NCI-H1436 (cell line): ENCODE measurements at places on chromosomes 5 and 9.

DNA sequence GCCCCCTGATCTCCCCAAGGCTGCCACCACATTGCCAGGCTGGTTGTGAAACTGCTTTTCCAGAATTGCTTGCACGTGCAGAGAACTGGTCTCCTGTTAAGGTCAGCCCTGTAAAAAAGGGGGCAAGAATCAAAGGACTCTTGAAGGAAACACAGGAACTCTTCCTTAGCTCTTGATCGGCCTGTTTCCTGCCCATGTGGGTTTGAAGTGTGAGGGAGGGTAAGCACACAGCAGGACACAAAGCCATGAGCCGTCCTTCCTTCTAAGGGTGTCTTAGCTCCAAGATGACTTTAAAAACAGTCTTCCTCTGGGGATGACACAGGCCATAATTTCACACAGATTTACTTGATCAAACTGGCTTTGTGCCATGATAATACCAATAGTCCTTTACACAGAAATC lies 36.1 kb downstream of the TEK start:
- no peak for DNase-seq

GRCh38 chr9:37650299-37650872 lies 368 bp upstream of the FRMPD1 start:
- DNase-seq, result no peak

DNA sequence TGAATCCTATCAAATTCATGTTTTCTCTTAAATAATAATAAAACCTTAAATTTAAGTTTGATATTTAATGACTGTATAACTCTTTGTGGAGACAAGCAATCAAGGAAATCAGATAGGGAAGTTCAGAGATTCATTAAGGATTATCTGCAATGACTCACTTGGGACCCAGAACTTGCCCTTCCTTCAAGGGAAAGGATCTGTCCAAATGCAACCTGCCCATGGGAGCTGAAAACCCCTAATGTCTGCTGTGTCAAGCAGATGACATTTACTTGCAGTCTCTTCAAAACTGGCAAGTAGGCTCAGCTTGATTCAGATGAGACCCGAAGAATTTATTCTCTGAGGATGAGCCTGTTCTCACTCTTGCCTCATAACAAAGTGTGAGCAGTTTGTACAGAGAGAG lies 1577.6 kb downstream of the EFNA5 start:
- DNase-seq, result no peak

DNA sequence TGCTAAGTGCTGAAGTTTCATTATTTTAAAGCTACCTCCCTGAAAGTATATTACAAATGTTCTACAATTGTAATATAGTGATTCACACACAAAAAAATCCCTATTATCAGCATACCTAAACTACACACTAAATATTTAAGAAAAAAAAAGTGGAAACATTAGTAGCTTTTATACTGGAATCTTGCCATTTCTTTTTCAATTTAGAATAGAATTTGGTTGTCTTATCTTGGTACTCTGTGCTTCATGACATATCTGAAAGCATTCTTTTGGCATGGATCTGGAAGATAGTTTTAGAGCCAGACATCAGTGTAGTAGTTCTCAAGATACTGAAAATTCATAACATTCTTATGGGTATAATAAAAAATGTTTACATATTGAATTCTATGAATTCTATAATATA lies 35.0 kb downstream of the SLC1A3 start:
- DNase-seq, result no peak

GRCh38 chr9:107390778-107391177 lies 98.8 kb downstream of the KLF4 start:
- DNase-seq, result no peak

GRCh38 chr5:95007921-95008597 lies 276.8 kb downstream of the MCTP1 start:
- DNase-seq, result no peak

GRCh38 chr5:14942212-14942611 lies 70.6 kb upstream of the ANKH start:
- DNase-seq, result no peak

DNA sequence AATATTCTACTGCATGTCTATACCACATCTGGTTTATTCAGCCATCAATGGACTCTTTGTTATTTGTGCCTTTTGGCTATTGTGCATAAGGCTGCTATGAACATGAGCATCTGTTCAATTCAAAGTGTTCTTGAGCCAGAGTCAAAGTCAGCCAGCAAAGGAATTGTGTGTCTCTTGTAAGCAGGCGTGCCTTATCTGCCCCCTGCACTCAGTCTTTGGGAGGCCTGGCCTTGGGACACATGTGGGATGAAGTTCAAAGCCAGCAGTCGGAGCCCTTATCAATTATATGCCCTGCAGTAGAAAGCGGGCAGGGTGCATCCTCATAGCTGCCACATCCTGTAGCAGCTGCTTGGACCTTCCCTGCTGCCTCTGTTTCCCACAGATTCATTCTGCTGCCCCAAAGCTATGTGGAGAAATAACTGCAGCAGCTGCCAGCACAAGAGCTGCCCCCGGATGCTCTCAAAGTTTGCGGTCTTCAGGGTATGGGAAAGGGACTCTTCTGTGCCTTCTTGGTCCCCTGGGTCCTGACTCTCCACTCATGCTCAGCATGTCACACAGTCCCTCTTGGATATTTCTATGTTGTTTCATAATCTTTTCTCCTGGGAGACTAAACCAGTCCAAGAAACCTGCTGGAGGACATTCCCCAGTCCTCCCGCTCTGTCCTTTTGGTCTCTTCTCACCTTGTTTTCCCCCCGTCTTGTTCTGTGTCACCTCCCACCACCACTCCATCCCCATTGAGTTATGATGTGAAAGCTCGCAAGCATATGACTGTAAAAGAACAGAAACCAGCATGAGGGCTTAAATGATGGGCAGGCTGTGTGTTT lies 35.9 kb downstream of the STOM start:
- DNase-seq, result no peak

GRCh38 chr9:1979741-1980367 lies 35.3 kb upstream of the SMARCA2 start:
- no peak for DNase-seq

- no peak for DNase-seq
Observed at GRCh38 chr9:4936823-4937222, 48.2 kb upstream of the JAK2 start.

- DNase-seq, result no peak
Observed at GRCh38 chr5:13249854-13250253, 694.6 kb downstream of the DNAH5 start.

- DNase-seq, result peak; percentile 12
Observed at GRCh38 chr9:90544488-90544887, 98.1 kb downstream of the DIRAS2 start.

GRCh38 chr9:127612939-127613582 lies 984 bp downstream of the STXBP1 start:
- peak; percentile 37 for DNase-seq

DNA sequence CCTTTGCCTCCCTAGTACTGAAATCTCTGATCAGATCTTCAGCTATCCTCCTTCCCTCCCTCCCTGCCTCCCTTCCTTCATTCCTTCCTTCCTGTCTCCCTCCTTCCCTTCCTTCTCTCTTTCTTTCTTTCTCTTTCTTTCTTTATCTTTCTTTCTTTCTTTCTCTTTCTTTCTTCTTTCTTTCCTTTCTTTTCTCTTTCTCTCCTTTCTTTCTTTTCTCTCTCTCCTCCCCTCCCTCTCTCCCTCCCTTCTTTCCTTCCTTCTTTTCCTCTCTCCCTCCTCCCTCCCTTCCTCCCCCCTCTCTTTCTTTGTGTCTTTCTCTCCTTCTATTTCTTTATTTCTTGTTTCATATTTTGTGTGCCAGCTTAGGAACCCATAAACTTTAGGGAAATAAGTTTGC lies 23.9 kb upstream of the ANKRD55 start:
- DNase-seq, result no peak

DNA sequence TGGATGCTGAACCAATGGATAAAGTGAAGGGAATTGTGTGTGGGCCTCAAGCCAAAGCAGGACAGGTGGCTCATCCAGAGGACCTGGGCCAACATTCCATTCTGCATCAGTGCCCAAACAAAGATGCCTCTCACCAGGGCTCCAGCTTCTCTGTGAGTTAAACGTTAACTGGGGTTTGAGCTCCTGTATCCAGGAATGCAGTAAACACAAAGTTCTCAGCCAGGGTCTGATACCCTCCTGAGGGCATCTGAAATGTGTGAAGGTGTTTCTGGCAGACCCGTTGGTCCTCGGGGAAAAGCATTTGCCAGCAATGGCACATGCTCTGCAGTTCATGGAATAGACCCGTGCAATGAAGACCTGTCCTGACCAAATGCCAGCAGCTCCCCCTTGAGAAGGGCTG lies 33.9 kb upstream of the AOPEP start:
- DNase-seq, result no peak

DNA sequence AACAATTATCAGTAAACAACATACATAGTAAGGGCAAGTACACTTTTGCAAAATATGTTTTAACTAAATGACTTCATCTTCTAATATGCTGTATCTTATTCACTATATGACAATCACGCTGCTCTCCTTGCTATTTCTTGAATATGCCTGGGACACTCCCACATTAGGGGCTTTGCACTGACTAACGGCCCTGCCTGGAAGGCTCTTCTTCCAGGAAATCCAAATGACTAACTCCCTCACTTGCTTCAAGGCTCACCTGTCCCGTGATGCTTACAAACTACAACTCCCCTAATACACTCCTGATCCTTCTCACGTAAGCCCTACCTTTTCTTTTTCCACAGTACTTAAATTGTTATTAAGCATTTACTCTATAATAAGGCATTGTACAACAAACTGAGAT lies 10.6 kb downstream of the ERP44 start:
- no peak for DNase-seq

- peak; percentile 70 for DNase-seq
Observed at GRCh38 chr9:119368681-119369581, at the start of gene BRINP1. Gene BRINP1 (minus strand): TSS chr9:119369435. CDS start chr9:119313355, 56,080 bp downstream.

DNA sequence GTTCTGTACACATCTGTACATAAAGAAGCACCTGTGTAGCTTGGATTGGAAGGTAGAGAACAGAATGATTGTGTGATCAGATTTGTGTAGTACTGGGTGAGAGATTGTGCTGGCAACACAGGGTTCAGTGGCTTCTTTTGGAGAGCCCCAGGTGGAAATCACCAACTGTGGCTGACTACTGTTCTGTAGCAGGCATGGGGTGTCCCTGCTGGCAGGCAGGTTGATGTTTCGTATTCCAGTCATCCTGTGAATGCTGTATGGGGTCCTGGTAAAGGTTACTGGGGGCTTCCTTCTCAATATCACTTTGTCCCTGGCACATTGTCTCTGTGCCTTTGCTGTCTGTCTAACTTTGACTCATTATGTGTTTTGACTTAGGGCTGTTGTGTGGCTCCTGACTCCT lies 5.3 kb downstream of the ASPN start:
- DNase-seq, result no peak

GRCh38 chr9:126375386-126375785 lies 48.8 kb downstream of the MVB12B start:
- no peak for DNase-seq

DNA sequence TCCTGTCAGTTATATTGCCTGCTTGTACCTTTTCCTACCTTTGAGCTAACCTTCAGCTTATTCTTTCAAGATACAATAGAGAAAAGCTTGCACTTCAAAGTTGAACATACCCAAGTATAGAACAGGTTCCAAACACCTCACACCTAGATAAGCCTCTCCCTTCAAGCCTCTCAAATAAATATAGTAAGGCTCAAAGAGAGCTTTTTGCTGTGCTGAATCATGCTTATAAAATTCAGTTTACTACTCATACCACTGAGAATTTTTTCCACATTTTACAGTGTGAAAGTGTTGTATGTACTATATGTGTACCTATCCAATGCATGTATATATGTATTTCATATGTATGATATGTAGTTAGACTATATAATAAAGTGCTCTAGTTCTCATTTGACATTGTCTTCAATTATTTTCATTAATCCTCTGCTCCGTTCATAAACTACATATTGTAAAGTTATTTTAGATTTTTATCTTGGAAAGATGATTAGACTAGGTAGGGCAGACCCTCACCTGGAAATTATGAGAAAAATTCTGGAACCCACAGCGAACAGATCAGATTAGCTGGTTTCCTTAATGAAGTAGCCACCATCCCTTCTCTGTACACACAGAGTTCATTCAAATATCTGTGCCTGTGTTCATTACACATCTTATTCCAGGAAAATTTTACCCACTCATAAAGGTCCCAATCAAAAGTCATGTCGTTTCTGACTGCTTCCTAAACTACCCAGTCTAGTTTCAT lies 149.2 kb upstream of the RGMB start:
- no peak for DNase-seq

- DNase-seq, result no peak
Observed at GRCh38 chr5:18771097-18771610, 1136.9 kb downstream of the TAF11L14 start.

- no peak for DNase-seq
Observed at GRCh38 chr9:96559339-96559943, 60.2 kb downstream of the CDC14B start.

DNA sequence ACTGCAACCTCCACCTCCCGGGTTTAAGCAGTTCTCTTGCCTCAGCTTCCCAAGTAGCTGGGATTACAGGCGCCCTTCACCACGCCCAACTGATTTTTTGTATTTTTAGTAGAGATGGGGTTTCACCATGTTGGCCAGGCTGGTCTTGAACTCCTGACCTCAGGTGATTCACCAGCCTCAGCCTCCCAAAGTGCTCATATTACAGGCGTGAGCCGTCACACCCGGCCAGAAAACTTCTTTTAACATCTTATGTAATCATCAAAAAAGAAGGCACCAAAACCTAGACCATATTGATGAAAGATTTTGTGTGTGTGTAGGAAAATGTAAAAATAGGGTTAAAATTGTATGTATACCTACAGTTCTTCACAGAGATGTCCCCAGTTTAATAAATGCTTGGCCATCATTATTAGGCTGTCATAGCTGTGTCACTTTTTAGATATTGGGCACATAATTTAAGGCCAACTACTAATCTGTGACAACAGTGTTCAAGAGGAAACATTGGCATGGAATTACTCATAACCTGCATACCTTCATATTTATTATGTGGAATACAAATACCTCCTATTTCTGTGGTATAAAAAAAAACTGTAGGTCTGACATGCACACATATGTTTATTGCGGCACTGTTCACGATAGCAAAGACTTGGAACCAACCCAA lies 44.4 kb downstream of the RAD50 start:
- no peak for DNase-seq

DNA sequence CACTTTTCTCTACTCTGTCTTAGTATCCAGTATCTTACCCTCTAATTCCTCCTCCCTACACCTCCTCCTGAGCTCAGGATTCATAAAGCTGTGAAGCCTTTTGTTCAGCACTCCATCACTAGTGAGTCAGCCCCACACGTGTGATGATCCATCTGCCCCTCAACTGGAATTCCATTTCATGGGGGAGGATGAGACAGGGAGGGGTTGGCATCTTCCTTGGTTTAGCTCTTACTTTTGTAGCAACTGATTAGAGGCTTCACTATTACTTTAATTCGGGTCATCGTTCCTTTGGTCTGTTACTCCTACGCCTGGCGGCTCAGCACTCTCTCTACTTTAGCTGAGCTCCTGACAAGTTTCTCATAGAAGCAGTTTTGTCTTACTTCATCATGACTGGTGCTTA lies 11.8 kb downstream of the BTNL8 start:
- no peak for DNase-seq
